ENCODE measurements at places on chromosomes 3 and 15.
A peak's percentile ranks its signal among the peaks of the same experiment; 100 is the strongest.

- DNase-seq, result no peak
Measured at GRCh38 chr3:4417449-4417848, 49.6 kb downstream of the SUMF1 start.

GRCh38 chr3:159796744-159797143 lies 191.9 kb upstream of the IL12A start:
- DNase-seq, result no peak

DNA sequence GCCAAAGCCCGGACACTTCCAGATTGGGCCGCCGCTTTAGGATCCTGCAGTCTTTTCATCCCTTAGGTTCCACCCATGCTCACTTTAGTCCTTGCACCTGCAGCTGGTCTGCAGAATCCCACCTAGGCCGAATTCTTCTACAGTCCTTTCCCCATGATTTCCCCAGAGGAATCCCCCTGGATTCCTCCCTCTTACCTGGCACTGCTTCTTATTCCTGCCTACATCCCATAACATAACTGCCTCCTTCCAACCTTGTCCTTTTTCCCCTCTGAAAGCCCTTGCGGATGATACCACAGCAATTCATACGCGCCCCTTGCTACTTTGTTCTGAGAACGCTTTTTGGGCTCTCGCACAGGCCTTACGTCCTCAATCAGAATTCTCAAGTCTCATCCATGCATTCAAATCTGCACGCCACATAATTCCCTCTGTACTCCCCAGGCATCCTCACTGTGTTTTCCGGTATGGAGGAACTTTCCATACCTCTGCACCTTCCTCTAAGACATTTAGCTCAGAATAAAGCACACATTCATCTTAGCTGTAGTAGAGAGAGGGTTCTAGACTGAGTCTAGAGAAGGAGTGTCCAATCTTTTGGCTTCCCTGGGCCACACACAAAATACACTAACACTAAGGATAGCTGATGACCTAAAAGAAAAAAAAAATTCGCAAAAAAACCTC lies 619 bp downstream of the EIF2AK4 start:
- DNase-seq, result no peak

- DNase-seq, result peak; percentile 87
Measured at GRCh38 chr3:37996785-37997301, 6.3 kb downstream of the VILL start.

GRCh38 chr3:172464306-172464705 lies 16.1 kb upstream of the GHSR start:
- DNase-seq, result no peak

- DNase-seq, result peak; percentile 39
Measured at GRCh38 chr3:63937661-63938651, 25.8 kb upstream of the SCAANT1 start.

GRCh38 chr3:139213936-139214335 lies 129.9 kb upstream of the MRPS22 start:
- DNase-seq, result no peak

GRCh38 chr3:134494495-134494894 lies 8.6 kb downstream of the CEP63 start:
- no peak for DNase-seq

- DNase-seq, result no peak
Measured at GRCh38 chr3:156772588-156773206, 53.5 kb upstream of the LEKR1 start.

- no peak for DNase-seq
Measured at GRCh38 chr3:38139191-38139590, 730 bp downstream of the MYD88 start.

- peak; percentile 65 for DNase-seq
Measured at GRCh38 chr3:190384309-190384756, 3.6 kb upstream of the CLDN16 start.

GRCh38 chr3:183563536-183563874 lies 8.0 kb upstream of the KLHL6 start:
- DNase-seq, result no peak

GRCh38 chr3:52052831-52053306 lies 3.5 kb downstream of the DUSP7 start:
- DNase-seq, result peak; percentile 91
